Endodermal cell (in vitro differentiated cells): ENCODE measurements at places on chromosomes 7 and 10.
A peak's percentile ranks its signal among the peaks of the same experiment; 100 is the strongest.

DNA sequence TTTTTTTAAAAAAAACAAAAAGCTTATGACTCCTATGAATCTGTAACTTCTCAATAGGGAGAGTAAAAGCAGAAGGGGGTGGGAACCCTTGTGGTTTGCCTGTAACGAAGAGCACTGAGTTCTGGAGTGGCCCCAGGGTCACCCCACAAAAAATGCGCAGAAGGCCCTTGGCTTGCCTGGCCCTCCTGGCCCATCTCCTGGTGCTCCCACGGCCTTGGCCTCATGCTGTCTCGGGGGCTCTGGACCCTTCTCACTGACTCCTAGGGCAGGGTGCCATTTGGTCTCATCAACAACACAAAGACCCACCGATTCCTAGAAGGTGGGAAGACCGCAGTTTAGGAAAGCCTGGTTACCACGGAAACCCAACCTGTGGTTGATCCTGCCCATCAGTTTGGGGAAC, 40.8 kb downstream of the ZNF467 start:
- no peak for DNase-seq

- no peak for DNase-seq
Observed at GRCh38 chr10:68218786-68219185, 13.1 kb downstream of the ATOH7 start.

DNA sequence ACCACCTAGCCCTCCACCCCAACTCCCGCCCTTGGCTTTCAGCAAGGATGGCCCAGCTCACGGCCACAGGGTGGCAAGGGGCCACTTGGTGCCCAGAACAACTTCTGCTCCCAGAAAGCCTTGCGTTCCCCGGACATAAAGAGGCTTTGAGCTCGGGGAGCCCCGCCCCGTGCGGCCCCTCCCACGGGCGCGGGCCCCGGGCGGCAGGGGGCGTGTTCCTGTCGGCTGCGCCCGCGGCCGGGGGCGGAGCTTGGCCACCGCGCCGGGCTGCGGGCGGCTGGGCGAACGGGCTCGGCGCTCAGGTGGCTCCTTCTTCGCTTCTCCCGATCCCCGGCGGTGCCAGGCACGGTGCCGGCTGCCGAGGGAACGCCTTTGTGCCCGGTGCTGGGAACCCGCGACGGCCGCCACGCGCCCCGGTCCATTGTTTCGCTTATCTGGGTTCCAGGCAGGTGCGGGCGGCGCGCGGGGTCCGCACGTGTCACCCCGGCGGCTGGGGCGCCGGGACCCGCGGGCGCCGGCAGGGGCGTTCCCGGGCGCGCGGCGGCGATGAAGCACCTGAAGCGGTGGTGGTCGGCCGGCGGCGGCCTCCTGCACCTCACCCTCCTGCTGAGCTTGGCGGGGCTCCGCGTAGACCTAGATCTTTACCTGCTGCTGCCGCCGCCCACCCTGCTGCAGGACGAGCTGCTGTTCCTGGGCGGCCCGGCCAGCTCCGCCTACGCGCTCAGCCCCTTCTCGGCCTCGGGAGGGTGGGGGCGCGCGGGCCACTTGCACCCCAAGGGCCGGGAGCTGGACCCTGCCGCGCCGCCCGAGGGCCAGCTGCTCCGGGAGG, at the start of gene NFE2L3:
NFE2L3 (plus strand) TSS at position 246 of the 829 bp plus-strand sequence; CDS start at position 547, 301 bp downstream.
- DNase-seq, result peak; percentile 92

- no peak for DNase-seq
Observed at GRCh38 chr10:100568912-100569311, 33.2 kb downstream of the HIF1AN start.

- DNase-seq, result no peak
Observed at GRCh38 chr7:7688310-7688709, 30.1 kb downstream of the RPA3 start.

GRCh38 chr10:22605168-22605567, 109.2 kb downstream of the PIP4K2A start:
- no peak for DNase-seq

- peak; percentile 22 for DNase-seq
Observed at GRCh38 chr7:81068-81925, 111.1 kb upstream of the FAM20C start.

- peak; percentile 76 for DNase-seq
Observed at GRCh38 chr7:100674411-100675104, 1.0 kb downstream of the GNB2 start.

- no peak for DNase-seq
Observed at GRCh38 chr10:62422068-62422590, 48.0 kb downstream of the ZNF365 start.

- no peak for DNase-seq
Observed at GRCh38 chr7:88599528-88599927, 160.0 kb upstream of the ZNF804B start.

GRCh38 chr7:18702071-18702829, 206.7 kb downstream of the HDAC9 start:
- DNase-seq, result no peak

DNA sequence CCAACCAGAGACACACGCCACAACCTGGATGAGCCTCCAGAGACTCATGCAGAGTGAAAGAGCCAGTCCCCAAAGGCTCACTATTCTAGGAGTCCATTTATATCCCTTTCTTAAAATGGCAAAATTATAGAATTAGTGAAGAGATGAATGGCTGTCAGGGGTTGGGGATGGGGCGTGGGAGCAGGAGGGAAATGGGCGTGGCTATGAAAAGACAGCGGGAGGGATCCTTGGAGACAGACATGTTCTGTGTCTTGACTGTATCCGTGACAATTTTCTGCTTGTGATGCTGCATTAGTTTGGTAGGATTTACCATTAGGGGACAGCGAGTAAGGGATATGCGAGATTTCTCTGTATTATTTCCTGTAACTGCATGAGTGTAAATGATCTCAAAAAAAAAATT, 33.0 kb downstream of the FAM53B start:
- no peak for DNase-seq

GRCh38 chr10:83927166-83927565, 212.1 kb upstream of the GHITM start:
- no peak for DNase-seq

DNA sequence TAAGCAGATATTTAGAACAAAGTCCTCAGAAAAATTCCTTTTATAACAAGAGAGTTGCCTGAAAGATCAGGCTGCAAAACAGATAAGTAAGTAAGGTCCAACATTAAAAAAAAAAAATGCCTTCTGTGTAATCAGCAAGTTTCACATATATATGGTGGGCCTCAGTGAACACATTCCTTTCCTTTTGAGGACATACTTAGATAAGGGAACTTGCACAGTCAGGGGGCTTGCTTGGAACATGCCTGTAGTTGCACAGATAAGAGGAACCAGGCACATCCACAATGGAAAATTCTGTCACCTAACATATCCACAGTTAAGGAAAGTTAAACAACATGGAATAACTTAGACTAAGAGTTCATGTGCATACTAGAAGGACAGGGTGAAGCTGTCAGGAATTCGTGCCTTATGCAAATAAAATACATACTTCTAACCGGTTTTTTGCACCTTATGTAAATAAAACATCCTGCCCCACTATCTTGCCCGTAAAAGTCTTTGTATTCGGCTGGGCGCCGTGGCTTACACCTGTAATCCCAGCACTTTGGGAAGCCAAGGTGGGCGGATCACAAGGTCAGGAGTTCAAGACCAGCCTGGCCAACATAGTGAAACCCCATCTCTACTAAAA, 257.3 kb downstream of the ZNF33B start:
- DNase-seq, result no peak

- no peak for DNase-seq
Observed at GRCh38 chr7:55142919-55143600, 124.2 kb downstream of the EGFR start.

GRCh38 chr10:79342811-79343561, 4.3 kb upstream of the PPIF start:
- peak; percentile 29 for DNase-seq

- no peak for DNase-seq
Observed at GRCh38 chr10:46240684-46241565, 45.9 kb upstream of the ANTXRL start.

DNA sequence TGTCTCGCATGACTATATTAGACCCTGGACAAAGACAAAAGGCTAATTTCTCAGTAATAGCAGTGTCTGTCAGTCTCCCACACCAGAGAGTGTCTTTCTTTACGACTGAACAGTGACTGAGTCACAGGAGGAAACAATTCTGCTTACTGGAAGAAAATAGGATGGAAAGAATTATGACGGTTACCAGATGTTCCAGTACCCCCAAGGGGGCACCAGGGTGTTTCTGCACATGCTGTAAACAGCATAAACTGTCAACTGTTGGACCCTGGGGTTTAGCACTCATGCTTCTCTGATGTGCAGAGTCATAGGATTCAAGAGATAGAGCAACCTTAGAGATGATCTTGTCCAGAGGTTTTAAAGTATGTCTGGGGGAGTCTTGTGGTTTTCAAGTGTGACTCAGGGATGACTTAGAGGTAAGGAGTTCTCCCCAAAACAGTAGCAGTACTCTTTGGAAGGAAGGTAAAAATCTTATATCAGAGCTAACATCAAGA, 291.7 kb downstream of the THSD7A start:
- DNase-seq, result no peak

GRCh38 chr10:46227936-46228562, 58.7 kb upstream of the ANTXRL start:
- no peak for DNase-seq
